Erythroblast (primary cell): ENCODE measurements at places on chromosomes 3 and 15.

GRCh38 chr3:150970665-150971324, 1.7 kb downstream of the CLRN1 start:
- DNase-seq = no peak

DNA sequence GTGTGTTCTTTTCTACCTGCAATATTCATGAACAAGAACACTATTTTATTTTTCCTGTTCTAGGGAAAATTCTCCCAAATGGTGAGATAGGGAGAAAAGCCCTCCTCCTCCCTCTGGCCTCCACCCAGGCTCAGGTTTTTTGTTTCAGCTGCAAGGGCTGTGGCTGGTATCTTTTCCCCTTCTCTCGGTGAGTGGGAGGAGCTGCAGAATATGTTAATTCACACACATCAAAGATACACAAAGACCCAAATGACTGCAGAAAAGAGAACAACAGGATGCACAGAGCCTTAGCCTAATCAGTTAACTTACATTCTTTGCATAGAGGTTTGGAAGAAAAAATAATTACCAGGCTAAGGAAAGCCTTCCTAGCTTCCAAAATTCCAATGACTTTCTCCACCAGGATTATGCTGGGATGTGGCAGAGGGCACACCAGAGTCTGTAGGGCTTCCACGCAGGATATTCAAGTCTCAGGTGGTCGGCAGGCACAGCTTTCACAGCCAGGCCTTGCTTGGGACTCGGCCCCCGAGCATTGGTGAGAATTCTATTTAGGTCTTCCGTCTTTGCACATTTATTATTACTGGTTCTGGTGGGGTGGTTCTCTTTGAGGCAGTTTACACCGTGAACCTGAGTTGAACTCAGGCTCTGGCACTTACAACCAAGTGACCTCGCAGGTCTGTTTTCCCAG, 64.9 kb downstream of the ABHD5 start:
- DNase-seq = no peak

DNA sequence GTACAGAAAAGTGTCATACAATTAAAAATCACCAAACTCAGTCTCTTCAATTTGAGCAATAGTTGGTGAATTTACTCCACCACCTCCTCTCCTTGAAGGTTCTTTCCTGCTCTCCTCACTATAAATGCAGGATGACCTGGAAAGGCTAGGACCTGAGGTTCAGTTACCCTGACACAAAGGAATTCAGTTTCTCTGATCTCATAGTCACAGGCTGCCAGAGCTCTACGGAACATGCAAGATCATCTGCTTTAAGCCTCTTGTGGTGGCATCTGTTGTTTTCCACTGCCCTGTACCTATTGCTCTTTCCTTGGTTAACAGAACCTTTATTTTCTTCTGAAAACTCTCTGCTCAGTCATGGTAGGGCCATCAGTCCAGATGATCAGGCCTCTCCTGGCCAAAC, 4.9 kb upstream of the TP63 start:
- DNase-seq = no peak

GRCh38 chr3:194833114-194833910, 147.6 kb downstream of the FAM43A start:
- DNase-seq = no peak

- DNase-seq = no peak
Measured at GRCh38 chr3:58292866-58293265, 13.2 kb upstream of the RPP14 start.

DNA sequence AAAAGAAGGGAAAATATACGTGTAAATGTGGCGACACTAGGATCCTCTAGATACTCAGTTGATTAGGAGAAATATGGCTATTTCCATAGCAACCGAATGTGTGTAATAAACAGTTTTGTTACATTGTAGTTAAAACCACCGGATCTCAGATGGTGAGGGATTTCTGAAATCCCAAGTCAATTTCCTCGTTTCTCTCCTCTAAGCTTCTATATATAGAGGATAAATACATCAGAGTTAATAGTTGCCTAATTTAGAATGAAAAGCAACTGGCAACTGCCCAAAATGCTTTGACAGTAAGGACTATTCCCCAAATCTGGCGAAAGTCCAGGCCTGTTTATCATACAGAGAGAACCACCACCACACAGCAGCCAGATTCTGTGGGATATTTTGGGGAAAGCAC, 112.6 kb downstream of the GABRB3 start:
- DNase-seq = no peak

DNA sequence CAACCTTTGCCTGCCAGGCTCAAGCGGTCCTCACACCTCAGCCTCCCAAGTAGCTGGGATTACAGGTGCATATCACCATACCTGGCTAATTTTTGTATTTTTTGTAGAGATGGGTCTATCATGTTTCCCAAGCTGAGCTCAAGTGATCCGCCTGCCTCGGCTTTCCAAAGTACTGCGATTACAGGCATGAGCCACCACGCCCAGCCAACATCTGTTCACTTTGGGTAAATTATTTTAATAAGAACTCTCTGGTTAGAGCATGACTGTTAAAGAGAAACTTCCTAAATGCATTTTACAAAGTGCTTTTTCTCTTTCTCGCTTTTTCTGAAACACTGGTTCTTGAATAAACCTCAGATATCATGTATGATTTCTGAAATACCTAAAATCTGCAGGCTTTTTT, 172.5 kb downstream of the PTPRG start:
- no peak for DNase-seq

GRCh38 chr3:24495326-24495994, 810 bp upstream of the THRB start:
- peak; percentile 14 for DNase-seq

DNA sequence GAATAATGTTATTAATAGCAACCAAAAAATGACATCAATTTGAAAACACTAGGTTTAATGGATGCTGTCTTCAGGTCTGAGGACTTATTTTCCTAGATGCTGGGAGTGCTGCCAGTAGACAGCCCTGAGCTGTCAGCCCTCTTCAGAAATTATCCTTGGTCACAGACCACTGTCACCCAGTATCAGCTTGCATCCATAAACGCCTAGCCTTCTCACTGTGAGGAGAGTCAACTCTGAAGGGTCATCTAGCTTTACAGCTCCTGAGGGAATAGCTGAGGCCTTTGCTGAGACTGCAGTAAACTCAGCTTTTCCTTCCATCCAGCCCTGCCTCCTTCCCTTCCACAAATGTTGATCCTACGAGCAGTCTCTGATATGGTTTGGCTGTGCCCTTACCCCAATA, 19.4 kb upstream of the MNS1 start:
- no peak for DNase-seq
